Activated B cell treated with CpG ODN at 0.5 μM for 24 hours (primary cell): ENCODE measurements at places on chromosomes 6 and 20. TPM values are rescaled to one million over a fixed set of nuclear protein-coding genes. Genes with fewer than 3 reads are reported as not detected.

Gene ITPR3
- total RNA-seq: 31.7 and 35.5 TPM in 2 replicates

Gene SLC13A3
- total RNA-seq: 0.47 TPM in 1 of 2 replicates, not detected in the other

Gene BACH2
- total RNA-seq: 79.6 and 90.4 TPM in 2 replicates

Gene CENPB
- 50.1 and 51.7 TPM in 2 replicates for total RNA-seq

- no peaks in the 10 kb centered on the region for H3K27me3 ChIP-seq
- H3K4me3 ChIP-seq: no peak overlapping the region
- H3K4me1 ChIP-seq: no peaks in the 10 kb centered on the region
- H3K27ac ChIP-seq: no peak overlapping the region
Measured at GRCh38 chr20:10984913-10985312, 311.1 kb upstream of the JAG1 start.

GRCh38 chr6:81145506-81145905 lies 607.0 kb downstream of the TENT5A start:
- H3K36me3 ChIP-seq: no peaks in the 10 kb centered on the region
- no peak for DNase-seq
- no peak overlapping the region for H3K27ac ChIP-seq
- no peaks in the 10 kb centered on the region for H3K4me1 ChIP-seq
- no peak overlapping the region for H3K4me3 ChIP-seq

GRCh38 chr20:31987744-31988143 lies 19.8 kb downstream of the XKR7 start:
- no peak overlapping the region for H3K27ac ChIP-seq
- no peak overlapping the region for H3K4me3 ChIP-seq
- peaks cover 12% of the 10 kb centered on the region for H3K27me3 ChIP-seq
- H3K4me1 ChIP-seq: no peaks in the 10 kb centered on the region
- H3K36me3 ChIP-seq: no peaks in the 10 kb centered on the region

DNA sequence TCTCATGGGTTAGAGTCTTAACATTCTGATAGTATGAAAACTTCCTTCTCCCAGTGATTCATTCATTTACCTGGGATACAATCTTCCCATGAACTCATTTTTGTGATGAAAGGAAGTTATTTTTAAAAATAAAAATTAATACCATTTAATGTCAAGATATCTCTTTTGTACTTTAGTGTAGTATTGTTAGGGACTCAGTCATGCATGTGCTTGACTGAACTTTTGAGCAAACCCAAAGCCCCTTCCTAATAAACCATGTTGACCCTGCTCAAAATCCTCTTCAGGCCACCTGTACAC lies 52.4 kb downstream of the RNF217 start:
- no peaks in the 10 kb centered on the region for H3K27me3 ChIP-seq
- no peaks in the 10 kb centered on the region for H3K36me3 ChIP-seq
- H3K4me1 ChIP-seq: no peaks in the 10 kb centered on the region
- H3K27ac ChIP-seq: no peak overlapping the region

- peaks cover 29% of the 10 kb centered on the region for H3K36me3 ChIP-seq
- no peak for DNase-seq
- no peaks in the 10 kb centered on the region for H3K27me3 ChIP-seq
- H3K27ac ChIP-seq: no peak overlapping the region
Measured at GRCh38 chr6:14189074-14189473, 71.5 kb downstream of the CD83 start.

DNA sequence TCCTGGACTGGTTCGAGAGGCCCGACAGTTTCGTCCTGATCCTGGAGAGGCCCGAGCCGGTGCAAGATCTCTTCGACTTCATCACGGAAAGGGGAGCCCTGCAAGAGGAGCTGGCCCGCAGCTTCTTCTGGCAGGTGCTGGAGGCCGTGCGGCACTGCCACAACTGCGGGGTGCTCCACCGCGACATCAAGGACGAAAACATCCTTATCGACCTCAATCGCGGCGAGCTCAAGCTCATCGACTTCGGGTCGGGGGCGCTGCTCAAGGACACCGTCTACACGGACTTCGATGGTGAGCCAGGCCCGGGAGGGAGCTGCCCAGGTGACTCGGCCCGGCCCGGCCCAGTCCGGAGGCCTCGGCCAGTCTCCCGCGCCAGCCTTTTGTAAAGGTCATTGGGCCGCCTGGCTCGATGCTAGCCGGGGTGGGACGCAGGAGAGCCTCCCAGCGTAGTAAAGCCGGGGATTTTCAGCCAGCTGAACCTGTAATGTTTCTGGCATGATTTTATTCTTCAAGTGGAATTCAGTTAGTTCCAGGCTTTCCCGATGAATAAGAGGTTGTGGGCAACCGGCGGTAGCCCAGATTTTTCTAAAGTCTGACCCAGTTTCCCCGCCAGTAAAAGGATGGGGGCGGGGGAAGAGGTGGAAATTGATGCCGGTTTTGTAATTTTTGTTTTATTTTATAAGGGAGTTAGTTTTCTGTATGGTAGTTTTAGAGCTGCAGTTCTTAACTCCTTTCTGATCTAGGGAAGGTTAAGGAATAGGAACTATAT lies 1.4 kb downstream of the PIM1 start:
- no peaks in the 10 kb centered on the region for H3K27me3 ChIP-seq
- H3K4me3 ChIP-seq: peak overlapping the region; percentile 92
- H3K4me1 ChIP-seq: peaks cover 63% of the 10 kb centered on the region
- peaks cover 57% of the 10 kb centered on the region for H3K36me3 ChIP-seq
- peak overlapping the region; percentile 84 for H3K27ac ChIP-seq

- DNase-seq: no peak
- H3K27me3 ChIP-seq: peaks cover 36% of the 10 kb centered on the region
- no peaks in the 10 kb centered on the region for H3K36me3 ChIP-seq
- no peak overlapping the region for H3K4me3 ChIP-seq
- H3K27ac ChIP-seq: no peak overlapping the region
Measured at GRCh38 chr20:46206025-46206424, 87.9 kb downstream of the CD40 start.

DNA sequence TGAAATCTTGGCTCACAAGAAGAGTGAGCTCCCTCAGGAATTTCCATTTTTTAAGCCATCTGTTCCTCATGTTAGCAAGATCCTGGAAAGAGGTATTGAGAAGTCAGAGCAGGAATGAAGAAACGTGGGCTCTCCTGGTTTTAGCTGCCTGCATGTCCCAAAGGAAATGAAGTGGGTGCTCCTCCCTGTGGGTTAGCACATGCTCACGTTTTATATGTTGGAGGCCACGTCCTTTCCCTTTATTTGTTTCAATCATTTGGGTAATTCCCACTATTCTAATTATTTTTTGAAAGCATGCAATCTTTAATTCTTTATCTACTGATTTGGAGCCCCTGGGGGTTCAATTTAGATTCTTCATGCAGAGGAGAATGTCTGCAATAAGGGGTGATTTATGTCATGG lies 4.3 kb upstream of the MAP3K4 start:
- H3K36me3 ChIP-seq: peaks cover 3% of the 10 kb centered on the region
- peaks cover 2% of the 10 kb centered on the region for H3K27me3 ChIP-seq
- H3K4me1 ChIP-seq: peaks cover 5% of the 10 kb centered on the region
- no peak overlapping the region for H3K27ac ChIP-seq

DNA sequence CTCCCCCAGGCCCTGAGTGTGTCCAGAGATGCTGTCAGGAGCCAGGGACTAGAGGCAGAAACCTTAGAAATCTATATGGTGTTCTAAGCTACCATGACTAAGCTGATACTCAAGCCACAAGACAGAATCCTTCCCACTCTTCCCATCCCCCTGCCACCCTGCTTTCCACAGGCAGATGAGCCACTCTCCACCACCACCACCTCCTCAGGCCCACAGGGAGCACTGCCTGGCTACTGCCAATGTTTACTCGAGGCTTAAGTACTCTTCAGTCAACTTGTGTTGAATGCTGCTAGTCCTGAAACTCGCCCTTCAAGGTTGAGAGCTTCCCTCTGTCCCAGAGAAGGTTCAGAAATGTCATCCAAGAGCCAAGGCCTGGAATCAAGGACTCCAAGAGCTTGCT lies 56.2 kb downstream of the CENPW start:
- H3K27me3 ChIP-seq: no peaks in the 10 kb centered on the region
- no peaks in the 10 kb centered on the region for H3K36me3 ChIP-seq
- H3K4me1 ChIP-seq: no peaks in the 10 kb centered on the region
- no peak for DNase-seq
- no peak overlapping the region for H3K4me3 ChIP-seq

- no peak overlapping the region for H3K27ac ChIP-seq
- no peaks in the 10 kb centered on the region for H3K27me3 ChIP-seq
- no peak for DNase-seq
- peaks cover 17% of the 10 kb centered on the region for H3K36me3 ChIP-seq
- H3K4me1 ChIP-seq: peaks cover 6% of the 10 kb centered on the region
- no peak overlapping the region for H3K4me3 ChIP-seq
Measured at GRCh38 chr6:25608558-25609174, 43.3 kb upstream of the SCGN start.

DNA sequence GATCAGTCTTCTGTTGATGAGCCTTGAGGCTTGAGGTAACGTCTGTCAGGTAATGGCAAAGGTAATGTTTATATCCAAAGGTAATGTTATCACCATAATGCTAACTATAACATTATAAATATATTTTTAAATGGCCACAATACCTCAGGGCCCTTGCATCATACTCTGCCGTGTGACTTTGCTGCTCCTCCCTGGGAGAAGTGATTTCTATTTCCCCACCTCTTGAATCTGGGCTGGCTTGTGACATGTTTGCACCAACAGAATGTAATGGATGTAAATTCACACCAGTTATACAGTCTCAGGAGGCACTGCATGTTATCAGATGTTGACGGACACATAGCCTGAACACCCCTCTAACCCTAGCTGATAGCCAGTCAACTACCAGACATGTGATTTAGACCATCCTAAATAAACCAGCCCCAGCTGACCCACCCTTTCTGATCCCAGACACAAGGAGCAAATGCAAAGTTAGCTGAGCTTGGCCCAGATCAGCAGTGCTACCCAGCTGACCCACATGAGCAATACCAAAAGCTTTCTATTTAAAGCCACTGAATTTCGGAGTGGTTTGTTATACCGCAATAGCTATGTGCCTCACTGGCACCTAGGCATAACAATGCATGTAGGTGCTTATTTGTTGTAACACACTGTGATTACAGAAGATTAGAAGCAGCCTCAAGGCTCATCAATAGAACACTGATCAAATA lies 93.8 kb upstream of the SIRPA start:
- H3K27me3 ChIP-seq: no peaks in the 10 kb centered on the region
- no peak overlapping the region for H3K4me3 ChIP-seq

GRCh38 chr6:84150705-84151104 lies 76.7 kb downstream of the CEP162 start:
- DNase-seq: no peak
- H3K27ac ChIP-seq: no peak overlapping the region
- peaks cover 54% of the 10 kb centered on the region for H3K36me3 ChIP-seq
- H3K4me1 ChIP-seq: no peaks in the 10 kb centered on the region

GRCh38 chr6:1962201-1962600 lies 283.2 kb downstream of the GMDS start:
- H3K4me3 ChIP-seq: no peak overlapping the region
- peaks cover 20% of the 10 kb centered on the region for H3K36me3 ChIP-seq
- H3K4me1 ChIP-seq: no peaks in the 10 kb centered on the region
- H3K27me3 ChIP-seq: no peaks in the 10 kb centered on the region
- DNase-seq: no peak
